ENCODE measurements at places on chromosomes 16 and 17.

GRCh38 chr16:49615576-49615975 is 240.3 kb downstream of the ZNF423 start:
- DNase-seq = no peak

DNA sequence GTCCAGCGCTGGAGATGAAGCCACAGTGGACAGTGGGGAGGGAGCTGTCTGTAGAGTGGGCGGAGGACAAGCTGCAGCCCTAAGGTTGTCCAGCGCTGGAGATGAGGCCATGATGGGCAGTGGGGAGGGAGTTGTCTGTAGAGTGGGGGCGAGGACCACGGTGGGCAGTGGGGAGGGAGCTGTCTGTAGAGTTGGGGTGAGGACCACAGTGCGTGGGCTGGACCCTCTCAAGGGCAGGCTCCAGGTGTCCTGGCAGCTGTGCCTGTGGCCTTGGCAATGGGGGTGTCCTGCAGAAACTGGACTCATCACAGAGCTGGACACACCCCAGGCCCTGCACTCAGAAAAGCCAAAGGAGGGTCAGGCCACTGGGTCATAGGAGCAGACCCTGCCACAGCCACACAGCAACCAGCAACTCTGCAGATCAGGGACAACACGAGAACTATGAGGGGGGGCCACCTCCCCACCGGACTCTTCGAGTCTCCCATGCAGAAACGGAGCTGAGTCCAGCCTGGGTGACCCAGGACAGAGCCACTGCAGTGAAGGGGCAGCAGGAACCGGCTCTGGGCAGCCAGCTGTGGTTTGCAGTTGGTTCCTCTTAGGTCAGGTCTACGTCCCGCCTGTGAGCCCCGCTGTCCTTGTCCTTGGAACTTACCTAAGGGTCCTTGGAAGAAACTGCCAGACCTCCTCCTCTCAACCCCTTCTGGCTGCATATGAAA is 33.4 kb upstream of the CBFA2T3 start:
- DNase-seq = no peak

GRCh38 chr16:6209355-6209930 is 1111.8 kb upstream of the EEF2KMT start:
- no peak for DNase-seq

- DNase-seq = no peak
Measured at GRCh38 chr16:38941-39892, 14.2 kb downstream of the POLR3K start.

GRCh38 chr17:74078363-74078941 is 125.0 kb upstream of the RPL38 start:
- no peak for DNase-seq

DNA sequence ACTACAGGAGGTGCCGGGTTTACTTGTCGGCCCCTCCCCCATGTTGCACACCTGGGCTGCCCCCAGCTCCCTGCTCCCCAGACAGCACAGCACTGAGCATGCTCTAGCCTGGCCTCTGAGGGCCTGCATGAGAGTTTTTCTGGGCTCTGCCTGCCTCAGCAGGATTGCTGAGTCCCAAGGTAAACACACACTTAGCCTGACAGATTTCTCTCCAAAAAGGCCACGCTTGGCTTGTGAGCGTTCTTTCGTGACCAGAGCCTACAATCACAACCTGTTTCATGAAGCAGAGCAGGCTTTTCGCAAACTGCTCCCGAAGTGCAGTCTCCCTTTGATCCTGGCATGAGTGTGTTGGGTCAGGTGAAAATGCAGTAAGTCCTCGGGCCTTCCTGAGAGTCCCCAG is 9.8 kb upstream of the CD300E start:
- no peak for DNase-seq

DNA sequence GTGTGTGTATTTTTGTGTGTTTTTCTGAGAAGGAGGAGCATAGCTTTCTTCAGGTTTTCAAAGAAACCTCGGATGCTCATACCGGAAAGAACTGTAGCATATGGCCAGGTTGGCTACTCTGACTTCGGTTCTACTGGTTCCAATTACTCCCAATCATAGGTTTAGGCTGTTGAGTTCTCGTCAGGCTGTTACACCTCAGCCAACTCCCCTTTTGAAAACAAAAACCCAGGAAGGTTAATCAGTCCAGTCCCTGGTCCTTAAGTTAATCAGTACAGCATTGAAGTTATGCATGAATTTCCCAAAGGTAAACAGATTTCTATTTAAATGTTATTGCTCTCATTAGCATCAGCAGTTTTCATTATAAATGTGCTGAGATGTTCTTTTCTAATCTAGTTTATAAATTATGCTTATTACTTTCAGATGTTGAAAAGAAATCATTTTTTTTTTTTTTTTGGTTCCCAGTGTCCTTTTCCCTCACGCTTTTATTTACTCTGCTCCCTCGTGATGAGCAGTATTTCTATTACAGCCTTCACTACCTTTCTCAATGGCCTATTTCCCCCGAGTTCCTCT is 111.0 kb downstream of the NPIPB5 start:
- DNase-seq = no peak

DNA sequence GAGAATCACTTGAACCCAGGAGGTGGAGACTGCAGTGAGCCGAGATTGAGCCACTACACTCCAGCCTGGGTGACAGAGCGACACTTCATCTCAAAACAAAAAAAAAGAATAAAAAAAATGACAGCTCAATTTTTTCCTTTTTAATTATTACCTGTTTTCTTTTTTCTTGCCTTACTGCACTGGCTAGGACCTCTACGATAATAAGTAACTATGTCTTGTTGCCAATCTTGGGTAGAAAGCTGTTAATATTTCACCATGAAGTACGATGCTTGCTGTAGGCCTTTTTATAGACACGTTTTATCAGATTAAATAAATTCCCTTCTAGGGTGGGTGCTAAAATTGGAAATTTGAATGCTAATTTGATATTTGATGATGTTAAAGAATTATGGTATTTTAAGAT is 82.8 kb downstream of the GLG1 start:
- no peak for DNase-seq

GRCh38 chr17:50822550-50822949 is 12.8 kb upstream of the WFIKKN2 start:
- no peak for DNase-seq

GRCh38 chr17:66087073-66087472 is 104.9 kb downstream of the CEP112 start:
- no peak for DNase-seq

DNA sequence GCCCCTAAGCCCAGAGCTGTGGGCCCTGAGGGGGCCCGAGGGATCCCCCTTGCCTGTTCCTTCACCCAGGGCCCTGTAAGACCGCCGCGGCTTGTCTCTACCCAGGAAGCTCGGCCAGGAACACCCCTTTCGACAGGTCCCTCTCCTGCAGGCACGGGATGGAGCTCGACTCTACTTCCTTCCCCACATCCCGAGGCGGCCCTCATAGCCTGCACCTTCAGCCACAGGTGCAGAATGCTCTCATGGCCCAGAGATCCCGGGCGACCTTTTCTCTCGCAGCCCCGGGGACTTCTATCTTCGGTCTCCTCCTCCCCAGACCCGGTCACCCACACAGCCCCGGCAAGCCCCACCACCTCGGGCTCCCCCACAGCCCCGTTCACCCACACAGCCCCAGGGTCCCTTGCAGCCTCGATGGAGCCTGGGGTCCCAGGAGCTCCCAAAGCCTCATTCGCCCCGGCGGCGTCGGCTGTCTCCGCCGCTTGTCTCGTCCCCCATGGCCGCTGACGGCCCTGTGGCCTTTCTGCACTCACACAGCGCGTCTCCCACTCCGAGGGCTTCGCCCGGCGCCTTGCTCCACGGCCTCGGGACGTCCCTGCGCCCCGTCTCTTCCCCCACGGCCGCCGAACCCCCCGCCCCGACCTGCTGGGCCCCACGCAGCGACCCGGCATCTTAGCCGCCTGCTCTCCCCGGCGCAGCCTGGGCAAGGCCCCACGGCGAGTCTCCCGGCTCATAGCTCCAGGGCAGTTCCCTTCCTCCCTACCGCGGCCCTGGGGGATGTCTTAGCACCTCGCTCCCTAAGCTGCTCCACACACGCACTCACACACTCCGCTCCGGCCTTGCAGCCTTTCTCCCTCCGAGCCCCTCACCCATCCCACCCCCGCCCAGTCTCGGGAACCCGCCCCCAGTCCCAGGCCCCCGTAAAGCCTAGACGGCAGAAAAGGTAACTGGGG is 650 bp downstream of the KIAA0753 start:
- DNase-seq = no peak

DNA sequence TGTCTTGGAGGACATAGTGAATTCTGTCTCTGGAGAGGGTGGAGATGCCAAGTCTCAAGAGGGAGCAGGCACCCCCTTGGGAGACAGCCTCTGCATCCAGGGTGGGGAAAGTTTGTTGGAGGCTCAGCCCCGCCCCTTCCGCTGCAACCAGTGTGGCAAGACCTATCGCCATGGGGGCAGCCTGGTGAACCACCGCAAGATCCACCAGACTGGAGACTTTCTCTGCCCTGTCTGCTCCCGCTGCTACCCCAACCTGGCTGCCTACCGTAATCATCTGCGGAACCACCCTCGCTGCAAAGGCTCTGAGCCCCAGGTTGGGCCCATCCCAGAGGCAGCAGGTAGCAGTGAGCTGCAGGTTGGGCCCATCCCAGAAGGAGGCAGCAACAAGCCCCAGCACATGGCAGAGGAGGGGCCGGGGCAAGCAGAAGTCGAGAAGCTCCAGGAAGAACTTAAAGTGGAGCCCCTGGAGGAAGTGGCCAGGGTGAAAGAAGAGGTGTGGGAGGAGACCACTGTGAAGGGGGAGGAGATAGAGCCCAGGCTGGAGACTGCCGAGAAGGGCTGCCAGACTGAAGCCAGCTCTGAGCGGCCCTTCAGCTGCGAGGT is 5.2 kb downstream of the ZNF646 start:
- DNase-seq = no peak

- no peak for DNase-seq
Measured at GRCh38 chr17:3008336-3009288, 54.8 kb downstream of the OR1D5 start.

- DNase-seq = no peak
Measured at GRCh38 chr16:88697831-88698615, 8.2 kb downstream of the RNF166 start.

- DNase-seq = no peak
Measured at GRCh38 chr17:79799538-79800324, 2.9 kb upstream of the CBX8 start.

- no peak for DNase-seq
Measured at GRCh38 chr17:81317530-81317821, 22.4 kb upstream of the SLC38A10 start.

DNA sequence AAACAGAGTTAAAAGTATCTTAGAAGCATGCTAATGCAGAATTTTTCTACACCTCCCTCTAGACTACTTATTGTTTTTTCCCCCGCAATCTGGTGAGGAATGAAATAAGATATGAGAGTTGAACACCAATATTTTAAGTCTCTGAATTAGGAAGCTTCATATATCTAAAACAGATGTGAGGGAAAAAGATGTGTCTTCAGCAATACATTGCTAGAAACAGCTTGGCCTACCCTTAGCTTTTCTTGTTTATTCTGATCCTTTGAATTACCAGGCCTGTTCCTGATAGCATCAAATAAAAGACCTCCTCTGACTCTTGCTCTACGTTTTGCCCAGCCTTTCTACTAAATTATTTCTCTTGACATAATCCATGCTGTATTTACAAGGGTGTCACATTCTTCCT is 221.8 kb downstream of the CDH11 start:
- DNase-seq = no peak

DNA sequence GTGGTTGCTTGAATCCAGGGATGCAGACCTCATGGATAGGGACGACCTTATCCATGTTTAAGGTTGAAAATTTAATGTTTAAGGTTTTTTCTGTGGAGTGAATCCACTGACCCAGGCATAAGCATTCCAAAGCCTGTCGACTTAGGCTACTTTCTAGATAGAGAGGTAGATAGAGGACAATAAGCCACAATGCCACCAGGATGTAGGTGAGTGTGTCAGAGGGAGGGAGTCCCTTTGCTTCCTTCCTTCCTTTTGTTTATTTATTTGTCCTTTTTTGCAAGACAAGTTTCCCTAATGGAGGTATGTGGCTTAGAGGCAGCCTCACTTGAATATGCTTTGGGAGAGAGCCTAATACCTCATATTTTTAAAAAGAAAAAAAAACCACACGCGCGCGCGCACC is 834.2 kb upstream of the SOX9 start:
- no peak for DNase-seq
